ENCODE measurements at places on chromosomes 2 and 18.

DNA sequence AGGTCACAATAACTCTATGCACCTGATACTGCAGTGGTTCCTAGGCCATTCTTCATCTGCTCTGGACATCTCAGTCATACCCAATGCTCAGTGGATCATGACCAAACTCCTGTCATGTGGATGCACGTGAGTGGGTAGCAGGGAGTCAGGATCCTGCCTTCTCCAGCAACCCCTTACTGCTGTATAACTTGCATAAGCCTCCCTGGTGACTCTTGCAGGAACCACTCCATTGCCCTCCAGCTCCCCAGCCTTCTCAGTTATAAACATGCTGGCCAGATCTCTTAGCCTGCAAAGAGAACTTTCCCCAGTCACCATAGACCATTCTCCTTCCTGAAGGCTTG is 98.6 kb upstream of the ZNF397 start:
- no peak for DNase-seq

DNA sequence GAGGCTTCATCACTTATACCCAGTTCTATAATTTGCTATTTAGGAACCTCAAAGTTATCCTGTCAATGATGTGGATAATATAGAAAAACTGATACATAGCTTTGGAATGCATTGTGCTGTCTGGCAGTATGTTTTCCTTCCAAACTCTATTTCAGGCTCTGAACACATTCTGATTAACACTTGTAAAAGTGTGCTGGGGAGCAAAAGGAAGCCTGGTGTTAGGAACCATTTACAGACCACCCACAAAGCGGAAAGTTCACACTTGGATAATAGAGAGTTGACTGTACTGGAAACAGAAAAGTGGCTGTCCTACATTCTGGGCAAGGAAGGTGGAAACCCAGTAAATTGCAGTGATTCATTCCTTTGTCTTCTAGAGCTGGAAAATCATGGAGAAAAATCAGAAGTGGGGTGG is 114.5 kb upstream of the ZFP36L2 start:
- no peak for DNase-seq

DNA sequence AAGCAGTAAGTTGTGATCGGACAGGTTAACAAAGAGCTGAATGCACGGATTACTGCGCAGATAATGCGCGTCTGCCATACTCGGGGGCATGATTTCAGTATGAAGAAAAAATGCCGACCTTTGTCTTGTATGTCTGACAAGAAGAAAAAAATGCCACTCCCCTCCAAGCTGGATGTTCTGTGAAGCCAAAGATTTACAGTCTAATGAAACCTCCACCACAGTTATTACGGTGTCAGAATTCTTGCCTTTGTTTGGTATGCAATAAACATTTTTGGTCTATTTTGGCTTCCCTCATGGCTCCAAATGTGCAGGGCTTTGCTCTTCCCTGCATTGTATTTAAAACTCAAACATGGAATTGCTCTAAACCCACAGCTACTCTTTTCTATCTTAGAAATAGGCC is 72.2 kb upstream of the THUMPD2 start:
- DNase-seq, result no peak

DNA sequence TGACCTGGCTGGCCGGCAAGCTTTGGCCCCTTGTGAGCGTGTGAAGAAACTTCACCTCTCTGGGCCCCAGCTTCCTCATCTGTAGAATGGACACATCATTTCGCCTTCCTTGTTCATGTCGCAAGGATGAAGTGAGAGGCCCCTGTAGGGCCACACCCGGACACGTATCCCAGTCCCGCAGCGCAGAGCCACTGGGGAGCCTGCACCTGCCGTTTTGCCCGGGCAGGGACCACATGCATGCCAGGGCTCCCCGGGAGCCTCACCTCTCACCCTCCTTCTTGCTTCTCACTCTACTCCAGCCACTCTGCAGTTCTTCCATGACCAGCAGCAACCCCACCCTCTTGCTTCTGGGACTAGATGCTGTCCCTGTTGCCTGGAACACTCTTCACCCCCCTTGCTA is 77.5 kb downstream of the FAM168B start:
- DNase-seq, result no peak

GRCh38 chr2:175743011-175743410 is 259.1 kb downstream of the LNPK start:
- DNase-seq, result no peak

GRCh38 chr2:18611184-18611583 is 21.8 kb upstream of the NT5C1B start:
- DNase-seq, result no peak

- no peak for DNase-seq
Observed at GRCh38 chr2:207467716-207468347, 61.9 kb upstream of the CREB1 start.

DNA sequence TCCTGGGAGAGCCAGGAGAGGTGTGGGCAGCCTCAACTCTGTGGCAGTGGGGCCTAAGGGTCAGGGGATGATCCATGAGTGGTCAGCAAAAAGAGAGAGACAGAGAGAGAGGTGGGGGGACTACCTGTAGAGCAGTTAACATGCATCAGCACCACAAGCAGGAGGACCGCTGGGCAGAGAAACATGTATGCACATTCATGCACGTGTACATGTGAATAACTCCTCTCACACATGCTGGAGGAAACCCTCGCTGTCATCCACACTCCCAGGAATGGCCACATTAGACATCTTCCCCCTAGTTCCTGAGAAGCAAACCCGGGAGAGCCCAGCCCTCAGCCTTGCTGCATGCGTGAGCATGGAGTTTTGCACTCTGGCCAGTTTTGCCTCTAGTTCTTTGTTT is 166.1 kb downstream of the SMAD7 start:
- no peak for DNase-seq

DNA sequence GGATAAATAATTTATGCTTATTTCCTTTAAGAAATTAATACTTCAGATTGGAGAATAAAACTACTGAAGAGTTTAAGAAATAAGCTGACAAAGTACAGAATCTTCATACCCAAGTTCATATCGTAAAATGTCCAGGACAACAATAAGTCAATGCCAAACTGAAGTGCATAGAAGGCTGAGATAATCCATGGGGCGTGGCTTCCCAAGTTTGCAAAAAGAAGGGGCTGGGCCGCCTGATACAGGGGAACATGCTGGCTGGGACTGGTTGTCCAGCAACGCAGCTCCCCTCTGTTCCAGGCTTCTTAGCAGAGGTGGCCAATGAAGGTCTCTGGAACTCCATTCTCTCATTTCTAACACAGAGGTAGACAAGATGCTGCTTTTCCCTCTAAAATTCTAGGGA is 189.5 kb upstream of the SPOPL start:
- no peak for DNase-seq

DNA sequence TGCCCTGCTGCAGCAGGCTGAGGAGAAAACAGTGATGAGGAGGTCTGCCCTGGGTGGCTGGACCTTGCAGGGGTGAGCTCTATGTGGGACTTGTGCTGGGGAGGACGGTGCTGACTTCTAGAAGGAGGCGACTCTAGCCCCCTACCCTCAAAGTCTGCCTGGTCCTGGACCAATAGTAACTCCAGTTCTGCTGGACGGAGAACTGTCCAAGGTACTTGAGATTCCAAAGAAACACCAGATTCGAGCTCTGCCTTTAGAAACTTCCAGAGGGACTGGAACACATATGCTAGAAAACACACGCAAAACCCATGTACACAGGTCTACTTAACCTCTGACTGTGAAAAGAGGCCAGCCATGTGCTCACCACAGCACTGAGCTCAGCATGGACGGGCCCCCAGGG is 260.6 kb downstream of the TWIST2 start:
- DNase-seq, result no peak

GRCh38 chr2:12605936-12606335 is 110.8 kb upstream of the TRIB2 start:
- DNase-seq, result no peak

DNA sequence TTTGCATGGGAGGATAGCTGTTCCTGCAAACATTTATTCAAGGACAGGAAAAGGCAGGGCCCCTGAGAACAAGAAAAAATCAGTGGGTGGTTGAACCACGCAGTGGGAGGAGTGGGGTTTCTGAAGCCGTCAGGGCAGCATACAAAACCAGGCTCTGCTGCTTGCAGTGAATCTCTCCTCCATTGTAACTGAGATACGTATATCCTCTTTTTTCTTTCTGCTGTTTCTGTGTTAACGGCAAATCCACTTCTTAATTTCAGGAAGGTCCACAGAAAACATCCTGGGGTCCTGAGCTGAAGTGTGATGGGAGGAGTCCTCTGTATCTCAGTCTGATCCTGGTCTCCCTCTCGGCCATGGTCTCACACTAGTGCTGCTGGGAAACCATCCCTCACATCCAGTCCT is 27.2 kb upstream of the KCNF1 start:
- DNase-seq, result no peak

GRCh38 chr2:187994464-187995331 is 297.0 kb upstream of the GULP1 start:
- peak; percentile 73 for DNase-seq

- DNase-seq, result no peak
Observed at GRCh38 chr2:161650116-161651015, 26.1 kb downstream of the SLC4A10 start.

GRCh38 chr2:57880967-57881366 is 165.6 kb upstream of the VRK2 start:
- no peak for DNase-seq

- no peak for DNase-seq
Observed at GRCh38 chr2:235663875-235664274, 170.0 kb downstream of the AGAP1 start.

GRCh38 chr2:190477661-190478454 is 56.7 kb downstream of the NEMP2 start:
- no peak for DNase-seq

GRCh38 chr2:168608796-168609195 is 152.7 kb downstream of the CERS6 start:
- no peak for DNase-seq

GRCh38 chr18:79900610-79901570 is 50.6 kb downstream of the SLC66A2 start:
- DNase-seq, result no peak

DNA sequence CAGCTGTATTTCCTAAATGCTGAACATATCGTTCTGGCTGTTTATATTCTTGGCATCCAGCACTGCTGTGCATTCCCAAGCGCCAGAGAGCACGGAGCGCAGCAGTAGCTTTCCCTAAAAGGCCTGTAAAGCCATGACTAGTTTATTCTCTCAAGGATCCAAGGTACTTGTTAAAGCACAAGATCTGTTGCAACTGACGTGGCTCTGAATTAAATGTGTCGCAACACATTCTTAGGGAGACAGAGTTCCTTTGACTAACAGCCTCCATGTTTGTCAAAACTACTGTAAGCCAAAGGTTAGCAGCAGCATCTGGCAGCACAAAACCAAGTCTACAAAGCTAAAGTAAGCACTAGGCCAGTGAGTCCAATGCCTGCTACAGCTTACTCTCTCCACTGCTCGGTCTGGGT is 188.6 kb upstream of the FN1 start:
- no peak for DNase-seq

DNA sequence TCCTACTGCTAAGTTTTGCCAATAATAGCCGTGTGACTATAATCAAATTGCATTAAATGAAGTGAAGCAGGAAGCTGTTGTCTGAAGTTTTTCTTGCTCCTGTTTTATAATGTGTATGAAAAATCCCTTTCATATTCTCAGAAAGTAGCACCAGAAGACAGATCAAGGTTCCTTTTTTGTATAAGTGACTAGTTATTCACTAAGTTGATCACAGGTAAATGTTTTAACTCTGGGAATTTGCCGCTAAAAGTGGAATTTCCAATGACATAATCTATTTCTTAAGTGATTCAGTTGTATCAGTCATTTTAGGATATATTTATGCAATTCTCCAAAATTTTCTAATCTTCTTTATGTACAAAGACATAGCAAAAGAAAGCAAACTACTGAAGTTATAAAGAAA is 99.6 kb downstream of the DPP4 start:
- no peak for DNase-seq

- DNase-seq, result peak; percentile 31
Observed at GRCh38 chr2:60565472-60565871, 12.0 kb upstream of the BCL11A start.

GRCh38 chr2:30193104-30193681 is 38.1 kb upstream of the LBH start:
- DNase-seq, result no peak

- no peak for DNase-seq
Observed at GRCh38 chr2:153917570-153917969, 45.8 kb downstream of the GALNT13 start.

DNA sequence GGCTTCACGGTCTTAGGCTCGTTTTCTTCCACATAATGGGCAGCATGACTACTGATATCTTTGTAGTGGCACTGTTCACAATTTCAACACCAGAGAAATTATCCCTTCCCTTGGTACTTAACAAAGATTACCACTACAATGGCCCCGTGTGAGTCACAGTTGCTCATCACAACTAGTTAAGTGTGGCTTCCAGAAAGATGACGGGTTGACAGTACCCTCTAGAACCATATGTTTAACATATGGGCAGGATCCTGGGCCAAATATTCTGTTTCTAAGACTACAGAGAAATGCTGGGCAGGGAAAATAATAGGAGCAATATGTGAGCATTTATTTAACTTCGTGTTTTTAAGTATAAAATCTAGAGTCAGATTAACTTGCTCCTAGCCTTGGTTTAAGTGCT is 780.1 kb upstream of the LINC00305 start:
- peak; percentile 67 for DNase-seq

DNA sequence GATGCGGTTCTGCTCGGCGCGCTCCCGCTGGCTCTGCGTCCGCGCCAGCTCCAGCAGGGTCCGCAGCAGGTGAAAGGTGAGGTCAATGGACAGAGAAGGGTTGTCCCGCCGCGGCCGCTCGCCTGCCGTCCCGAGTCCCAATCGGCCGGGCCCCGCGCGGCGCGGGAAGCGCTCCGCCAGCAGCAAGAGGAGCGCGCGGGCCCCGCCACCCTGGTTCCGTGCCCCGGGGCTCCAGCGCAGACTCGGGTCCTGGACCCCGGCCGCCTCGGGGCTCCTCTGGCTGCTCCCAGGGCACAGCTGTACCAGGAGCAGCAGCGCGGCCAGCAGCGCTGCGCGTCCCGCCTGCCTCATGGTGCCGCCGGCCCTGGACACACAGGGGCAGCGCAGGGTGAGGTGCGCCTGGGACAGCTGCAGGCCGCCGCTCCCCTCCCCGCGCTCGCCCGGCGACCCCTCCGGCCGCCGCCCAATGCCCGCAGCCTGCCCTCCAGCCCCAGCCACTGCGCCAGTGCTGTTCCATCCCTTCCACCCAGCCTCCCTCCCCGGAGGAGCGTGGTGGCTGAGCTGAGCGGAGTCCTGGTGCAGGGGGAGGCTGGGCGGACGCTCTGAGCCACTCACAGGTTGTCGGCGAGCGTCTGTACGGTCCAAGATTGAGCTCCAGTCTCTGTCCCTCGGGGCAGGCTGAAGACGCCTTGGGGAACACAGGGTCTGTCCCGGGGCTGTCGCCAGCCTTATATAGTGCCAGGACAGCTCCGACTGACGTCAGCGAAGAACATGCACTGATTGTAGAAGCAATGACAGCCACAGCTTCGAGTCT is 493 bp downstream of the UCN start:
- peak; percentile 34 for DNase-seq

- DNase-seq, result no peak
Observed at GRCh38 chr2:11877764-11878163, 131.3 kb downstream of the LPIN1 start.
